ENCODE measurements at places on chromosomes 11 and 22.

- no peak for DNase-seq
These were observed 905.7 kb upstream of the TENM4 start for GRCh38 chr11:80346353-80347059.

DNA sequence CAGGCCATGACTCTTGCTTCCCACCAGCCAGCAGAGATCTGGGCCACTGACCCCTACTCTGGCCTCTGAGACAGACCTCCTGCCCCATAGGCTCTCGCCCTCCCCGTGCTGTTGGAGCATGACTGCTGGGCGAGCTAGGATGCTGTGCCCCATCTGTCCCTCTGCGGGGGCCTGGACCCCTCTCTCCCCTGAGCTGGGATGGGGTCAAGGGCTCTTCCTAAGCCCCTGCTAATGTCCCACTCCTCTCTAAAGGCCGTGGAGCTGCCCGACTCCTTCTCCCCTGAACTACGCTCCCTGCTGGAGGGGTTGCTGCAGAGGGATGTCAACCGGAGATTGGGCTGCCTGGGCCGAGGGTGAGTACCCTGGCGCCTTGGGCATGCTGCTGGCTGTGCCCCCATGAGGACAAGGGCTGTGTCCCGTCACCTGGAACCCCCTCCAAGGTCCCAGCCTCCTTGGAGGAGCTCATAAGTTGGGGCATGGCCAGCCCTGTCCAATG is 6.2 kb upstream of the ANKRD13D start:
- no peak for DNase-seq

DNA sequence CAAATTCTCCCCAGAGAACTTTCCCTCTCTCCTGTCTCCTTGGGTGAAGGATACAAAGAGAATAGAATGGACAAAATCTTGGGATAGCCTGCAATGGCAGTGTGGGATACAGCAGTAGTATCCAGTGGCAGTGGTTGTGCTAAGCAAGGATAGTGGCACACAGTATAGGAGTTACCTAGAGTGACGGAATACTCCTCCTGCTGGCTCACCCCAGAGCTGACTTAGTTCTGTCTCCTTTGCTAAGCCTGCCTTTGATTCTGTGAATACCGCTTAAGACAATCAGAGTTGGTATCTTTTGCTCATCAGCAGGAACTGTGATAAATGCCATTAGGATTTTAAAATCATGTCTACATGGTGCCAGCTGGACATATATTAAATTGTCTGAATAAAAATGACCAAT is 404.3 kb downstream of the JRKL start:
- no peak for DNase-seq

DNA sequence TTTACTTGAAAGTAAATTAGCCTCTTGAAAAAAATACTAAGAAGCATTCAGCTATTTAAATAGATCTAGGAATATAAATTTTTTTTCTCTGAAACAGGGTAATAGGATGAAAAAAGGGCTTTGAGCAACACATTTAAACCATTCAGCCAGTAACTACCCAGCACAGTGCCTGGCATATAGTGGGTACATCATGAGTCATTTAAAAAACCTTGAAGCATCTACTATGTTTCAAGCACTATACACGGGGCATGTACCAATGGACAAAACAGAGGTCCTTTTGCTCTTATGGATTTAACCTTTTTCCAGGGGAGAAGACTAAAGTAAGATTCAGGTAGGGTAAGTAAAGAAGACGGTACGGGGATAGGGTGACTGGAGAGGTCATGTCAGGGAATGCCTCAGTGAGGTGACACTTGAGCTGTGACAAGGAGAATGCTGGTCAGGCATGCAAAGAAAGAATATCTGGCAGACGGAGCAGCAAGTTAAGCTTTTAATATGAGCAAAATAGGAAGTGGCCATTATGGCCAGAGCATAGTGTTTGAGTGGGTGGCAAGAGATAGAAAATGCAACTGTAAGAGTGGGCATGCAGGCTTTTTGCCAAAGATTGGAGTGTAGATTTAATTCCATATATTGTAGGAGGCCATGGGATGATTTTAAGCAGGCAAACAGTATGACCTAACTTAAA is 101.1 kb downstream of the HIPK3 start:
- DNase-seq = no peak

DNA sequence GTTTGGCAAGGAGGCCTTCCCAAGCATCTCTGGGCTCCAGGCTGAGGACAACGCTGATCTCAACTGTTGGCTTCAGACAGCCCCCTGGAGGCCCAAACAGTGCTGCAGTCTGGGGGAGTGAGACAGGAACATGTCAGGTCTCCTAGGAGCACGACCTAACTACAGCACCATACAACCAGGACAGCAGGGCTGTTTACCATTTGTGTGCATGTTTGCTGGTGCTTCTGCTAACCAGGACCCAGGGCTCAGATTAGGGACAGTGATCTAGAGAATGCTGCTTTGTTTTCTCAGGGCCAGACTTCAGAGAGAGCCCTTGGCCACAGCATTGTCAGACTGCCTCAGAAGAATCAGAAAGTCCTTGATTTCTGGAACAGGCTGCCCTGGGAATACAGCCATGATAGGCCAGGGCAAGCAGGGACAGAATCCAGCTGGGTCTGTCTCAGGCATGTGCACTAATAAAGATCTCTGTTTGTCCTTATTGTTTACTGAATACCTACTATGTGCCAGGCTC is 126.5 kb downstream of the VPREB1 start:
- no peak for DNase-seq

- no peak for DNase-seq
These were observed 31.7 kb downstream of the IZUMO1R start for GRCh38 chr11:94336033-94336432.

- no peak for DNase-seq
These were observed 133.0 kb downstream of the PLEKHA7 start for GRCh38 chr11:16881074-16881709.

DNA sequence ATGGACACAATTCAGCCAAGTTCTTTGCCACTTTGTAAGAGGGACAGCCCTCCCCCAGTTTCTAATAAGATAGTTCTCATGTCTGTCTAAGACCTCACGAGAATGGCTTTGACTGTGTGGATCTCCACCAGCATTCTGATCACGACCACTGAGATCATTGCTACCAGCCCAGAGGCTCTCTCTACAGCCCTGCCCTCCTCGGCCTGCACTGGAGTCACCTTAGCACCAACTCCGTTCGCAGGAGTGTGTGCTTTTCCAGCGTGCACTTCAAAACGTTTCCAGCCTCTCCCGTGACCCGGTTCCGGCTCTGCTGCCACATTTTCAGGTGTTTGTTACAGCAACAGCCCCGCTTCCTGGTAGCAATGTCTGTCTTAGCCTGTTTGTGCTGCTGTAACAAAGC is 26.2 kb downstream of the TSPAN32 start:
- no peak for DNase-seq

DNA sequence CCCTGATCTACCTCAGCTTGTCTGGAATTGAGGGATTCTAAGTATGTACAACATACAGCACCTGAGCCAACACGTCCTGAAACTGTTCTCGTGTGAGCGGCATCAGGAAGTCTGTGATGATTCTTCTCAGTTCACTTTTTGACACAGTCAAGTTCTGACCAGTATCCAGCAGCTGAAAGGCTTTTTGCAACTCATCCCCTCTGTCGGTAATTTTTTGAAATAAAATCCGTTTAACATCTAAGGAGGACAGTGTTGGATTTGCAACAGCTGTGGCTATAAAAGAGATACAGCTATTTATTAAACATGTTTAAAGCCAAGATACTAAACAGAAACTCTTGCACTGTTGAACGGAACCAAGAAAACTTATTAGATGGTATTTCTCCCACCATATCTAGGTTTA is 39.3 kb downstream of the EFCAB6 start:
- DNase-seq = no peak

DNA sequence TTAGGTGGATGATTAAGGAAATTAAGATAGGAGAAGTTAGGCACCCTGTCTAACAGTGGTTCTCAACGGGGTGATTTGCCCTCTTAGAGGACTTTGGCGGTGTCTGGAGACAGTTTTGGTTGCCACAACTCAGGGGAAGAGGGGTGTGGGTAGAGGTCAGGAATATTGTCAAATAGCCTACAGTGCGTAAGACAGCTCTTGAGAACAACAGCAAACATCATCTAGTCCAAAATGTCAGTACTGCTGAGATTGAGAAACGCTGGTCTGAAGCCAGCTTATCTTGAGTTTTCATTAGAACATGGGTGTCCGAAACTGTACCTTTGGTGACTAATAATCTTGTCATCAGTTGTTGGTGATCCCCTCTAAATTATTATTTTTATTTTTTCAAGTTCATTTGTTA is 38.4 kb downstream of the CECR2 start:
- no peak for DNase-seq

DNA sequence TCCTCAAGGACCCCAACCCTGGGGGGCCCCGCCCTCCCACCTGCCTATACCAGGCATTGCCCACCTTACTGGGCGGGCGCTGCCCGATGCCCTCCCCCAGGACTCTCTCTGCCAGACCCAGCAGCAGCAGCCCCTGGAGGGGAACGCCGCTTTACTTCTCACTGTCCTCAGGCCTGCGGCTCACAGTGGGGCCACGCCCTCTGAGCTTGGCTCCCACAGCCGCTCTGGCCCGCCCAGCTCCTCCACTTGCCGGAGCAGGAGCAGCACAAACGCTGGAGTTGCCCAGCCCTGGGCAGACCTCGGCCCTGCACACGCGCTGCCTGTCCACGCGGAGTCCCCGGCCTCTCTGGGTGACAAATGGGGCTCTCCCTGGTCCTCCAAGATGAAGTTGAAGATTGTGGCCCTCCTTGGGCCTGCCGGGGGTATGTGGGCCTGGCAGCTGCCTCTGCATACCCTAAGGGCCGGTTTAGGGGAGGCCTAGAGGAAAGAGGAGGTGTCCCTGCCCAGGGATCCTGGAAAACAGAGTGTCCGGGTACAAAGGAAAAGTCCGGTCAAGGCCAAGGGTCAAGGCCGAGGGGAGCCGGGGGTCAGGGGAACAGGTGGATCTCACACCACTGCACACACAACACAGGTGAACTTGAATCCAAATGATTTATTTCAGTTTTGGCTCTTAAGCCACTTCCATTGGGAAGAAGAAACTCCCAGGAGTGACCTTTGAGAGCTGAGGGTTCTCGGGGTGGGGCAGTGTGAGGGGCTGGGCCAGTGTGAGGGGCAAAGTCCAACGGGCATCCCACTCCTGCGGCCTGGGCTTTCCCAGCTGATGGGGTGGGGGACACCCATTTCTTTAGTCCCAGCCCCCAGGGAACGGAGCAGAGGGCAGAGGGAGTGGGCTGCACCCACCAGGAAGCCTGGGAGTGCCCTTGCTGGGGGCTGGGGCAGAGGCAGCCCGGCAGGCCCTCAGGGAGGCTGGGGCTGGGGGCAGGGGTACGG is 674 bp upstream of the BAIAP2L2 start:
- no peak for DNase-seq

GRCh38 chr11:13672576-13673210 is 4.2 kb downstream of the FAR1 start:
- DNase-seq = no peak

DNA sequence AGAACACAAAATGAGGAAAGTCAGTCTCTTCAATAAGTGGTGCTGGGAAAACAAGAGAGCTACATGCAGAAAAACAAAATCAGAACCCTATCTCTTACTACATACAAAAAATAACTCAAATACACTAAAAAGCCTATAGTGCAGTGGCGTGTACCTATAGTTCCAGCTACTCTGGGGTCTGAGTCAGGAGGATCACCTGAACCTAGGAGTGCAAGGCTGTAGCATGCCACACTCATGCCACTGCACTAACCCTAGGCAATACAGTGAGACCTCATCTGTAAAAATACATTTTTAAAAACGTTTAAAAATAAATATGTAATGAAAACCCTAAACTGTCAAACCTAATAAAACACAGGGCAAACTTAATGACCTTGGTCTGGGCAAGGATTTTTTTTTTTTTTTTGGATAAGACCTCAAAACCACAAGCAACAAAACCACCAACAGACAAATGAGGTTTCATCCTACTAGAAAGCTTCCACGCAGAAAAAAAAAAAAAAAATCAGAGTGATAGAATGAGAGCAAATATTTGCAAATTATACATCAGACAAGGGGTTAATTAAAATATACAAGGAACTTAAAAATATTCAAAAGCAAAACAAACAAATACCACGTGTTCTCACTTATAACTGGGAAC is 35.2 kb downstream of the XKR3 start:
- no peak for DNase-seq

DNA sequence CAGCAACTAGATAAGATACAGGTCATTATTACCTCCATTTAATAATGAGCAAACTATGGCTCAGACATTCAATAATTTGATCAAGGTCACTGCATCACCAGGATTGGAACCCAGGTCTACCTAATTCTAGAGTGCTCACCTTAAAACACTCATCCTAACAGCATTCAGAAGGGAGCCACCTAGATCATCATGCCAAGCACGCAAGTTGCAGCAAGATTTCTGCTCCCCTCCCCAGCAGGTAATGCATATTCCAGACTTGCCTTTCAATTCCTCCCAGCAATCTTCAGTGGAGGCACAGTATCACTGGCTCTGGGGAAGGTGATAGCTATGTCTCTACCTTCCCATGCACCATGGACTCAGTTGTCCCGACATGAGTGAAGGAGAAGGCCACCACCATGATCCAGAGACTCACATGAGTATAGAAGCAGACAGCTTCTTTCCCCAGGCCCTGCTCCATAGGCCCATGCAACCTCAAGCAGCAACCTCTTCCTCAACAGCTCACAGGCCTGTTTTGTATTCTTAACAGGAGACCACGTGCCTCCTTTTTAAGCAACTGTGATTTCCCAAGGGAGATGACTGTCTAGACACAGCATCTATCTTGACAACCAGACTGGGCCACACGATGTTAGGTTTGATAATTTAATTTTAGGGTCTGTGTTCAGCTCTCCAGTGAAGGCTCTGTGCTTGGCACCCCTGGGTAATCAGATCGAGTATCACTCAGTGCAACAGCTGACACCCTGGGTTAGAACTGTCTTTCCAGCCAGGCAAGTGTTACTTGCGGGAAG is 36.4 kb downstream of the RAB30 start:
- no peak for DNase-seq

DNA sequence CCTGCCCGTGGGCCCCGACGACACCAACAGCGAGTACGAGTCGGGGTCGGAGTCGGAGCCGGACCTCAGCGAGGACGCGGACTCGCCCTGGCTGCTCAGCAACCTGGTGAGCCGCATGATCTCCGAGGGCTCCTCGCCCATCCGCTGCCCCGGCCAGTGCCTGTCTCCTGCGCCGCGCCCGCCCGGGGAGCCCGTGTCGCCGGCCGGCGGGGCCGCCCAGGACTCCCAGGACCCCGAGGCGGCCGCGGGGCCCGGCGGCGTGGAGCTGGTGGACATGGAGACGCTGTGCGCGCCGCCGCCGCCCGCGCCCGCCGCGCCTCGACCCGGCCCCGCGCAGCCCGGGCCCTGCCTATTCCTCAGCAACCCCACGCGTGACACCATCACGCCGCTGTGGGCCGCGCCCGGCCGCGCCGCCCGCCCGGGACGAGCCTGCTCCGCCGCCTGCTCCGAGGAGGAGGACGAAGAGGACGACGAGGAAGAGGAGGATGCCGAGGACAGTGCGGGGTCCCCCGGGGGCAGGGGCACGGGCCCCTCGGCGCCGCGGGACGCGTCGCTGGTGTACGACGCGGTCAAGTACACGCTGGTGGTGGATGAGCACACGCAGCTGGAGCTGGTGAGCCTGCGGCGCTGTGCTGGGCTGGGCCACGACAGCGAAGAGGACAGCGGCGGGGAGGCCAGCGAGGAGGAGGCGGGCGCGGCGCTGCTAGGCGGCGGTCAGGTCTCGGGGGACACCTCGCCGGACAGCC is 3.8 kb downstream of the MAPK8IP2 start:
- DNase-seq = no peak

All from stimulated activated CD8-positive, alpha-beta memory T cell treated with anti-CD3 and anti-CD28 coated beads, Interleukin-15, amount 100 ng/mL, for 48 hours (primary cell).